Inflammatory macrophage (primary cell): ENCODE measurements at places on chromosomes 5 and 9.
A peak's percentile ranks its signal among the peaks of the same experiment; 100 is the strongest.

GRCh38 chr5:138898299-138898698 lies 23.2 kb upstream of the LRRTM2 start:
- no peak for DNase-seq

DNA sequence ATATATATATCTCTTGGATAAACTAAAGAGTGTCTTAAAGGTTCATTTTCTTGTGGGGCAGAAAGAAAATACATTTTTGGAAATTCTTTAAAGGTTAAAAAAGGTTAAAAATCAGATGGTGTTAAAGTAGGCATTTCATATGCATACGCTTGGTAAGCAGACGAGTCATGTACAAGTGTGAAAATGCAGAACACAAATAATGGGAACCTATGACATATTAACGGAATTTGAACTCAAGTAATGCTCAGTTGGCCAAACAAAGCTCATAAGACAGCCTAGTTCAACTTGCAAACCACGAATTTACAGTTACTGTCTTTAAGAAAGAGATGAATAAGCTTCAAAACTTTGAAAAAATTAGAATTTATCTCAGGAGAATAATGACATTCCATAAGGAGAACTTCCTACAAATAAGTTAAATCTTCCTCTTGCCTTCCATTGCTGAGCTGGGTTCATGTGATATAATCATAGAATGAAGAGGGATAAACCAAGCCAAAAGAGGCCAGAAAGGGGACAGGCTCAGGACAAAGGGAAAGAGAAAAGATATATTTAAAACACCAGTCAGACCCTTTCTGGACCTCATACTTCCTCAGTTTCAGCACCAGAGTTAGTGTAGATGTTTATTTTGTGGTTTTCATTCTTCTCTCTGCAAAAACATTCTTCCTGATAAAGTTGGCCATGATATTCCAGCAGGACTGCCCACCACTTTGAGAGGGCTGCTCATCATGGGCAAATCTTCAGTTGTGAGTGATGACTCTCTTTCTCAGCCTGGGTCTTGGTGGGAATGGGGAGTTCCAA lies 256.7 kb upstream of the CD180 start:
- DNase-seq, result no peak

DNA sequence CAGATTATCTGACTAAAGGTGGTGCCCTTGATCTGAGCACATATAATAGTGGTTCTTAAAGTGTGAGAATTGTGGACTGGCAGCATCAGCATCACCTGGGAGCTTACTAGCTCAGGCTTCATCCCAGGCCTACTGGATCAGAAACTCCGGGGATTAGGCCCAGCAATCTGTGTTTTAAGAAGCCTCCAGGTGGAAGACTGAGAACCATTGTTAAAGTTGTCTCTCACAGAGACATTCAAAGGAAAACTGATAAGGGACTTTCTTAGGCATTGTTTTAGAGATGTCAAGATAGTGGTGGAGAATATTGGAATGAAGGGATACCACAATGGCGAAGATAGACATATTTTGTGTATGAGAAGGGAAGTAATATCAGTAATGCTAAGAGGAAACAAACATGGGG lies 59.5 kb downstream of the STX17 start:
- DNase-seq, result no peak

DNA sequence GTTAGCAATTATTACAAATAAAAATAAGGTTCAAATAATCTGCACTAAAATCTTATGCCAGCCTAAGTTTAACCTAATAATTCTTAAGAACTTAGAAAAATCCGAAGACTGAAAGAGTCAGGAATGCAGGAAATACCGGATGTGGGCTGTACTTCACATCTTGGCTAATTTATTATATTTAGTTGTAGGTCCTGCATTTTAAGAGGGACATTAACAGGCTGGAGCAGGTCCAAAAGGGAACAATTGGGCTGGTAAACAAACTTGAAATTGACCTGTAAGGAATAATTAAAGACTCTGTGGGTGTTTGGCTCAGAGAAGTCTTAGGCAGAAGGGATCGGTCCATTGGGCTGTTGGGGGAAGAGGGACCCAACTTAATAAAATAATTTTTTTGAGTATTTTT lies 18.4 kb downstream of the GLRA1 start:
- DNase-seq, result no peak

DNA sequence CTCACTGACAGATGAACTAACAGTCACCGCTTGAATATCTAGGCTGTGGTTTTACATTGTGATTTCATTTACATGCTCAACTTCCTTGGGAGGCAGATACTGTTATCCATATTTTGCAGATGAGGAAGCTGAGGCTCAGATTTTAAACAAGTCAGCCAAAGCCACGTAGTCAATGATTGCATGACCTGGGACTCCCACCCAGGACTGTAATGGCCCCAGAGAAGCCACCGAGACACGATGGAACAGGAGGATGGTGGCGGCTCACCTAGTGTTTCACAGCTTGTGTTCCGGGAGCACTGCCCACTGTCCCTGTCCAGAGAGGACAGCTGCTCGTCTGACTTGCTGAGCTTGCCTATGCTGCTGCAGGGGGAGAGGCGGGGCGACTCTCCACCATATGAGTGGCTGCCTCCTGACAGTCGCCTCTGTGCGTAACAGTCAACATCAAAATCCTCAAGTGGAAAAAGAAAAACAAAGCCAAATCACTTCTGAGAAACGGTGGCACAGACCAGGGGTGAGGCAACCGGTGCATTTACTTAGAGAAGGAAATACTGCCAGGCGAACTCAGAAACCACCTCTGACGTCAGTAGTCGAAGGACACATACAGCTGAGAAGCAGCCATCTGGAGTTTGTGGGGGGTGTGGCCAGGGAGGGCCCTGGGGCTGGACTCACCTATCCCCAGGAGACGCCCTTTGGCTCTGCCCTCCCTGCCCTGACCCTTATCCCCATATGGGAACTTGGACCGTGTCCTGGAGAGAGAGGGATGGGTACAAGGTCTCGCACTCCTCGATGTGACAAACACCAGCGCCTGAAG lies 82.5 kb downstream of the PRRT1B start:
- peak; percentile 91 for DNase-seq

DNA sequence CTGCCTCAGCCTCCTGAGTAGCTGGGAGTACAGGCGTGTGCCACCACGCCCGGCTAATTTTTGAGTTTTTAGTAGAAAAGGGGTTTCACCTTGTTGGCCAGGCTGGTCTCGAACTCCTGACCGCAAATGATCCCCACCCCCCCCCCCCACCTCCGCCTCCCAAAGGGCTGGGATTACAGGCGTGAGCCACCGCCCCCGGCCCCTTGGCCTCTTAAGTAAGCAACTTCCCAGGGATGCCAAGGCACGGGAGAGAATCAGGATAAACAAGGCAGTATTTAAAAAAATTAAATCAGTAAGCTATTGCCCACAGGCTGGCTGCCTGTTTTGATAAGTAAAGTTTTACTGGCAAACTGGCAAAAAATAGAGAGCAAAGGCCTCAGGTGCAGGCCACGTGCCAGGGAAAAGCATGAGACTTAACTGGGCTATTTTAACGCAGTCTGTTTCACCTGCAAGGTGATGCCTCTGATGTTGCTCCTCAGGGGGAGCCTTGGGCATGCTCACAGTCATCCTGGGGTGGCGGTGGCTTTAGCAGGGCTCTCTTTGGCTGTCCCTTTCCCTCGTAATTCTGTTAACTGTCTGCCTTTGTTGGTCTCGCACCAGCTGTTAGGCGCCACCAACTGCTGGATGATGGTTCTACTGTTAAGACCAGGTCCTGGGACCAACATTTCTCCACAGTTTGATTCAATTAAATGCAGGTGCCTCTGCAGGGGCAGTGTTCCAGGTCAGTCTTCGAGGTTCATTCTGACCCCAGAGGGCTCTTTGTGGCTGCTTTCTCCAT lies 19.4 kb upstream of the RNF130 start:
- DNase-seq, result peak; percentile 51

DNA sequence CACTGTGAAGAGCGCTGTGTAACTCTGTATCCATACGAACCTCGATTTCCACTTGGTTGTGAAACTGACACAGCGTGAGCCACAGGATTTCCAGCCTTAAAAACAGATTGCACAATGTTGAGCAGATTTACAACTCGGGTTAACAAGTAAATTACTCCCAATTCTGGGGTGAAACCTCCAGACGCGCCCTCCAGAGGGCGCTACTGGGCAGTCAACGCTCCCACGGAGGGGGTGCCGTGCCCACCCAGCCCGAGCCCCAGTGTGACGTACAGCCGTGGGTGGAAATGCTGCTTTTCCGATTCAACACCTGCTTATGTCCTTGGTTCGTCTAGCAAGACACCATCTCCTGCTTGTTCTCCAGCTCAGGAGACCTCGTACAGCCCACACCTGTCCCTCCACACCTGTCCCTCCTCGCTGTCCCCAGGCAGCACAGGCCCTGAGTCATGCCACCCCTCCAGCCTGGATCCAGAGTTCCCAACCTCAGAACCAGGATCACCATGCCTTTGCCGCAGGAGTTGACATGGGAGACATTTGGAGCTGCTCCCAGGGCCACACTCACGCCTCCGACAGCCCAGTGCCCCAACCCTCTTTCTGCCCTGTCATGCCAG lies 34.4 kb upstream of the SLC6A3 start:
- peak; percentile 87 for DNase-seq

DNA sequence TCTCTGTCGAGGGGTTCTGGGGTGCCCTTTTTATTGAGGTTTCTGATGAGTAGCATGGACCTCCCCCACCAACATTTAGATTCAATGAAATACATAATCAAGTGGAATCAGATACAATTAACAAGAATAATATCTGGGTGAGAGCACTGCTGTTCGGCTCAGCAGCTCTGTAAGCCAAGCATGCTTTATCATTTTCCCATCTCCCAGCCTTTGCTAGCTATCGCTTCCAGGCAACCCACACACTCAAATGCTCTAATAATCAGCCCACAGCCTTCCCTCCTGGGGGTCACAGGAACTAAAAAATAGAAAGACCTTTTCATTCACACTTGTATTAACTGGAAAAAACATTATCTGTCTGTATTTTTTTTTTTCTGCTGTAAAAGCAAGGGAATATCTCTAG lies 8.9 kb downstream of the PLPPR1 start:
- DNase-seq, result no peak

GRCh38 chr5:68711293-68712200 lies 382.3 kb upstream of the SLC30A5 start:
- no peak for DNase-seq

DNA sequence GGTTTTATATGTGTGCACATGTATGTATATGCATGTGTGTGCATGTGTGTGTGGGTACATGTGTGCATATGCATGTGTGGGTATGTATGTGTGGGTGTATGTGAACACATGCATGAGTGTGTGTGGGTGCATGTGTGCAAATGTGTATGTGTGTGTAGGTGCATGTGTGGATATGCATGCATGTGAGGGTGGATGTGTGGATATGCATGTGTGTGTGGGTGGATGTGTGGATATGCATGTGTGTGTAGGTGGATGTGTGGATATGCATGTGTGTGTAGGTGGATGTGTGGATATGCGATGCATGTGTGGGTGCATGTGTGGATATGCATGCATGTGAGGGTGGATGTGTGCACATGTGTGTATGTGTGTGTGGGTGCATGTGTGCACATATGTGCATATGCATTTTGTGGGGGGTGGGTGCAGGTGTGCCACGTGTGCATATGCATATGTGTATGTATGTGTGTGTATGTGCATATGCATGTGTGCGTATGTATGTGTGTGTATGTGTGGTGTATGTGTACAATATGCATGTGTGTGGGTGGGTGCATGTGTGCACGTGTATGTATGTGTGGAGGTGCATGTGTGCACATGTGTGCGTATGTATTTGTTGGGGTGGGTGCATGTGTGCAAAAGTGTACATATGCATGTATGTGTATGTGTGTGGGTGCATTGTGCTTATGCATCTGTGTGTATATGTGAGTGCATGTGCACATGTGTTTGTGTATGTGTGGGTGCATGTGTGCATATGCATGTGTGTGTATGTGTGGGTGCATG lies 144.2 kb downstream of the GAS1 start:
- DNase-seq, result no peak

DNA sequence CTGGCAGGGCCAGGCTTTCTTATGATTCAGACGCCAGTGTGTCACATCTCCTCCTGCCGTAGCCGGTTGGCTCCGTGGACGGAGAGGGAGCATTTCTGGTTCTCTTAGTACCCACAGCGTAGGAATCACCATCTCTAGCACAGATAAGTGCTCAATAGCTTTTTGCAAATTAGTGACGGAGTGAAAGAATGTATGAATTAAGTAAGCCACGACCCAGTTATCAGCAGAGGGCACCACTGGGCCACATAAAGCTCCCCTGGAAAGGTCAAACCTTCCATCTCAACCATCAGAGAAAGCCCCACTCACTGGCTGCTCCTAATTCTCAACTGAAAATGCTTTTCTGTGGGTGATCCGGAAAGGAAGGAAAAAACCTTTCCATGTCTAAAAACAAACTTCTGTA lies 317.0 kb upstream of the ADCY2 start:
- no peak for DNase-seq

DNA sequence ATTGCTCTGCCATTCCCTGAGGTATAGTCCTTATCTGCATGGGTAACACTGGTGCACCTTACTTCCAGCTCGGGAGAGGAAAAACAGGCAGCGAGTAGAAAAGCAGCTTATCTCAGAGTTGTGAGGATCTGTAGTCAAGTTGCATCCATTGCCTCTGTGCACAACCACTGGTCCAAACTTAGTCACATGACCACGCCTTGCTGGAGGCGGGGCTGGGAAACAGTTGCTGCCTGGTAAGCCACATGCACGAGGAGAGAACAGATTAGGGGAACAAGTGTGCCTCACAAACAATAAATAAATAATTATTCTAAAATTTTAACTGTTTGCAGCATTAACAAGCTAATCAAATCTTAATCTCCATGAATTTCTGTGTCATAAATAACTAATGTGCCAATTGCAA lies 18.6 kb downstream of the ZNF622 start:
- no peak for DNase-seq

DNA sequence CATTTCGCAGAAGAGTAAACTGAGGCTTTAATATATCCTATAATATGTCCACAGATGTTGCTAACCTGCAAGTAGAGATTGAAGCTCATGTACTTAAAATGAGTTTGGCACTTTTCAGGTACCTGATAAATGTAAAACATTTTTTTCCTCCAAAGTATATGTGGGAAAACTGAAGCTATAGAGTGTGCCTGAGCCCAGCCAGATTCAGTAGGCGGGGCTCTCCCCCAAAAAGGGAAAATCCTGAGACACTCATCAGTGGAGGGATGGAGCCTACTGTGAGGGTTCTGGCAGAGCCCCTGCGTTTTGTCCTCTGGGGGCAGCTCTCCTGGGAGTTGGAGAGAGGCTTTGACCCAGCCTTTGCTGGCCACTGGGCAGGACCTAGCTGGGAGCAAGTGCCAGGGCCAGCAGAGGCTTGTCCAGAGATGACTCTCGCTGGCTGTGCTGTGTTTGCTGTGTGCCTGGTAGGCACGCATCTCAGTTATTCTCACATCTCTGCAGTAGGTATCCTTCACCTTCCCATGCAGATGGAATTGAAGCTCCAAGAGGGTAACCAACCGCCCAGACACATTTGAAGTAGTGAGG lies 81.1 kb upstream of the SPRY4 start:
- DNase-seq, result no peak

GRCh38 chr9:105069696-105070095 lies 141.7 kb upstream of the ABCA1 start:
- no peak for DNase-seq

- DNase-seq, result no peak
Measured at GRCh38 chr5:169126481-169127021, 174.4 kb downstream of the SLIT3 start.
